T-helper 1 cell treated with Interleukin-12 subunit alpha and Interleukin-12 subunit beta and Interleukin-4 antibody, amounts not matched to agents 30 ng/mL and 1 ng/mL, for 36 hours (primary cell): ENCODE measurements at places on chromosomes 7 and 10. TPM values are rescaled to one million over a fixed set of nuclear protein-coding genes. Genes with fewer than 3 reads are reported as not detected.

AMPH gene
- not detected in 2 replicates for total RNA-seq

OGDHL gene
- 0.12 TPM in 1 of 2 replicates, not detected in the other for total RNA-seq

RSPH10B gene
- 0.44 TPM in 1 of 2 replicates, not detected in the other for total RNA-seq

ZNF736 gene
- 22.4 and 23.2 TPM in 2 replicates for total RNA-seq

RNLS gene
- total RNA-seq, result 2.1 TPM in 2 replicates

SYNPO2L gene
- 0.10 TPM in 1 of 2 replicates, not detected in the other for total RNA-seq

C10orf105 gene
- 0.29 and 0.42 TPM in 2 replicates for total RNA-seq

SCRN1 gene
- total RNA-seq, result 1.0 TPM in 2 replicates

KCNH2 gene
- total RNA-seq, result 0.80 and 0.91 TPM in 2 replicates

PHKG1 gene
- 1.5 and 2.0 TPM in 2 replicates for total RNA-seq

TRIL gene
- 0.44 and 0.47 TPM in 2 replicates for total RNA-seq

GPRIN2 gene
- total RNA-seq, result not detected in 2 replicates

ANKRD1 gene
- not detected in 2 replicates for total RNA-seq

CCDC126 gene
- total RNA-seq, result 7.7 and 8.6 TPM in 2 replicates

BLNK gene
- total RNA-seq, result not detected in 2 replicates

TLX1 gene
- total RNA-seq, result not detected in 2 replicates

BMPER gene
- not detected in 2 replicates for total RNA-seq
